CD4-positive, alpha-beta T cell treated with Interleukin-6 at 100 ng/mL for 8 hours (primary cell): ENCODE measurements at places on chromosomes 1 and 21.

DNA sequence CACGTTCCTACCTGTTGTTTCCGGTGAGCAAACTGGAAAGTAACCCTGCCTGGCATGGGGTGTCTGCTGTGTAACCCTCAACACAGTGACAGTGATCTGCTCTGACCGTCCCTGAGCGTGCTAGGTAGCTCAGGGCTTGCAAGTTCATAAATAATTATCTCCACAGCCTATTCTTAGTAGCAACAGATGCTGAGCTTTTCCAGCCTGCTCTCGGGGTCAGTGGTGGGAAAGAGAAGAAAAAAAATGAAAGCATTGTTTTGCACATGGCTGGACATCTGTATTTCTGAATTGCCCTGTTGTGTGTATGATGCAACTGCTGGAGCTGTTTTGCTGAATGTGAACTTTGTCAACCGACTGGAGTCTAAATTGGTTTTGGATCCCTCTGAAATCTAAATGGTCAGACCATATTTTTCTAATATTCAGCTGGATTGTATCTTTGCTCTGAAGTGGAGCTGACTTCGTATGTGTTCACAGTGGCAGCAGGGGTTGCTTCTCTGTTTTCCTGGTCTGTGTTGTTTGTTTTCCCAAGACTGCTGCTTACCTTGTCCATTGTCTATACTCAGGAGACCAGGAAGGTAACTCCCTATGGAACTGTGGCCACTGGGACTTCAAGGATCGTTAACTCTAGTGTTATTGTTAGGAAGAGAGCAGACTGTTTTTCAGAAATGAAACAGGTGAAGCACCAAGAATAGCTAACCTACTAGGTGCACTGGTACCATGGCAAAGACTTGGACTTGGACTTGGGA, 27.0 kb downstream of the TGFB2 start:
- no peak for DNase-seq

DNA sequence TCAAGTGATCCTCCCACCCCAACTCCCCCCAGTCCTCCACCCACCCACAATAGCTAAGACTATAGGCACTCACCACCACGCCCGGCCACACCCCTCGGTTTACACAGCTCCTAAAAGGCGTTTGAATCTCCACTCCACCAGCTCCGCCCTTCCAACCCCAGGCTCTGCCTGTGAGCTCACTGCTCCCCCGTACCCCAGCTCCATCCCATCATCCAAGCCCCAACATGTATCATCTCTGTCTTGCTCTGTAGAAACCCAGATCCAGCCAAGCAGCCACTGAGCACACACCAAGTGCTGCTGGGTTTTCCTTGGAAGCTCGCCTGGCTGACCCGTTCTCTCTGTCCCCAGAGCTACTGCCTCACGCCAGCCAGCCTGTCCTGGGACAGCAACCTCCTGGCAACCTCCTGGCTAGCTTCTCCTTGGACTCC, 12.0 kb upstream of the S100A2 start:
- DNase-seq: no peak

- no peak for DNase-seq
Measured at GRCh38 chr1:111736548-111737215, 2.5 kb downstream of the INKA2 start.

DNA sequence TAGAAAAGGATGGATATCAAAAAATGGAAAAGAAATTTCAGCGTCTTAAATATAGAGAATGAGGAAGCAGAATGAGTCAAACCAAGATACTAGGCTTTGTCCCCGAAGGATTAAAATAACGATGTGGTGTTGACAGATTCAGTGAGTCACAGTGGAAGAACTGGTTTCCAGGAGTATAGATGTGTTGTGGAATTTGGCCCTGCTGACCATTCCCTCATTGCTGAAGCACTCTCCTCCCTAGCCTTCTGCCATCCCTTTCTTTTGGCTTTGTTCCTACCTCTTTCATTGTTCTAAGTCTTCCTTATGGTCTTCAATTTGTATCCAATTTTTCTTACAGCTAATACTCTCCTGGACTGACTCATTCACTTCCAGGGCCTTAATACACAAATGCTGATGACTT, 23.1 kb upstream of the USP25 start:
- DNase-seq: no peak

DNA sequence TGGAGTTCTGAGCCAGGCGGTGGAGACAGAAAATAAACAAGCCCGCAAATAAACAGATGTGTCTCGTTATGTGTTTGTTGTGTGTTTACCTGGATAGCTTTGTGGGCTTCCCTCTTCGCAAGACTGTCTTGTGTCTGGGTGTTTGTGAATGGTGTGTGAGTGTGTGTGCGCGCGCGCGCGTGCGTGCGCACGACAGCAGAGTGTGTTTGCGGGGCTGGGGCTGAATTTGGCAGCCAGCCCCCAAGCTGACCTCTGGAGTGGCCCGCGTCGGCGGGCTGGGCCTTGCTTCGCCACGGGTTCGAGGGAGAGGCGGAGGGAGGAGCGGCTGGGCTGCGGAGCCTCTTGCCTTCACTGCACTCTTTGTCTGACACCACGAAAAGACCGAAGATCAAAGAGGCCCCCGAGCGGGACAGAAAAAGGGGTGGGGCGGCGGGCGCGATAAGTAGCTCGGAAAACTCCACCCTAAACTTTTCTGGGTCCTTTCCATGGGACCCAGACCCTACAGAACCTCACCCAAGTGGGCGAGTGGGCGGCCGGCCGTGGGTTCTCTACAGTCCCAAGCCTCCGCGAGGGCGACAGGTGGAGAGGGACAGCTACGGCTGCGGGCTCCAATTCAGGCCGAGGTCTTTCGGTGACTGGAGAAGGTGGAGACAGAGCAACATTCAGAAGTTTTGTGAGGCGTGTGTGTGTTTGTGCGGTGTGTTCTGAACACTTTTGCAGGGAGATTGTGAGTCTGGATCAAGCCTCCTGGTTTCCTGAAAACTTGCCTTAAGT, 14.5 kb downstream of the PAX7 start:
- no peak for DNase-seq

GRCh38 chr1:157399984-157400382, 152.3 kb downstream of the FCRL5 start:
- no peak for DNase-seq

- DNase-seq: no peak
Measured at GRCh38 chr21:36753556-36753955, 54.6 kb downstream of the SIM2 start.

DNA sequence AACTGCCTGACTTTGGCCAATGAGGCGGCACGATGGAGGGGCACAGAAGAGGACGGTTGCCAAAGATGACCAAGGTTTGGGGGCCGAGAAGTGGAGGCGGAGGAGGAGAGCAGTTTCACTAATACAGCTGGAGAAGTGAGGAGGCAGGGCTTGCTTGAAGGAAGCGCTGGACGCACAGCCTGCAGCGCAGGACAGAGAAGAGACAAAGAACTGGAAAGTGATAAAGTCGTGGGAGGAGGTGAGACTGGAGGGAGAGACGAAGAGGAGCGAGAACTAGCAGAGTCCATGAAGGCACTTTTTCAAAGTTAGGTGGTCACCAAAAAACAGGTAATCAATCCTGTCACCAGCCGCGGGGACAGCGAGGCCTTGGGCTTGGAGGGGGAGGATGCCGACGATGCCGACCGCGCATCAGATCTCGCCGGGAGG, 771 bp downstream of the PACC1 start:
- no peak for DNase-seq

DNA sequence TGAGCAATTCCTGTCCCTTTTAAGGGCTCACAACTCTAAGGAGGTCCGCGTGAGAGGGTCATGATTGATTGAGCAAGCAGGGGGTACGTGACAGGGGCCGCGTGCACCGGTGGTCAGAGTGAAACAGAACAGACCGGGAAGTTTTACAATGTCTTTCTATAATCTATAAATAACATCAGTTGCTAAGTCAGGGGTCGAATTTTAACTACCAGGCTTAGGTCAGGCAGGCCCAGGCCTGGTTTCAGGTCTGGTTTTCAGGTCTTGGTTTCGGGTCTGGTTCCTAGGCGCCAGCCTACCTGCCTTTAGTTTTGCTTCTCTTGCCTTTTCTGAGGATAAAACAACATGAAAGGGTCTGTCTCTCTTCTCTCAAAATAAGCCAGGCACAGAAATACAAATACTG, 476.0 kb upstream of the CAMK1G start:
- no peak for DNase-seq

DNA sequence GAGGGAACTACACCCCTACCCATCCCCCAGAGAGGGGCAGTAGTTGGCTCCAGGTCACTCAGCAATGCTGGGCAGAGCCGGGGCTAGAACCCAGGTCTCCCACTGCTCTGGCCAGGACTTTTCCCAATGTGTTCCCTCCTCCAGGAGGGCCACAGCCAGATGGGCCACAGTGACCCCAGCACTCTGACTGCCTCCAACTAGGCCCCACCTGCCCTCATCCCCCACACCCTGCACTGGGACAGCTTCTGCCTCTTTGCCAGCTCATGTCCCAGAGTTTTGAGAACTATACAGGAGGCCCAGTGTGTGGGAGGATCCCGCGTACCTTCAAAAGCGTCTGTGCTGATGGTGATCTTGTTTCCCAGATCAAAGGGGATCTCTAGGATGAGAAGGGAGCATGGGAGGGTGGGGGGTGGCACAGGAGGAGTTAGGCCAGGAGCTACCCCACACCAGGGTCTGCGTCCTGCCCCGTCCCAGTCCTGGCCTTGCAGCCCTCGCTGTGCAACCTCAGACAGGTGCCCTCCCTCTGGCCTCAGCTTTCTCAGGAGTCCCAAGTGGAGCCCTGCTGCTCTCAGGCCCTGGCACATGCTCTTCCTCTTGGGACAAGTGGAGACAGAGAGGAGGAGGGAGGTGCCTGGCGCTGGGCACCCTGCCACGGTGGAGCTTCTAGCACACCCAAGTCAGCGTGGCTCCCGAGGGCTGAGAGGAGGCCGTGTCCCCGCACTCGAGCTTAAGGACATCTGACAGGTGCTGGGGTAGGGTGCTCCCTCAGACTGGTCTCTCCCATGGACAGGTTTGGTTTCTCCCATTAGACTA, 22.0 kb downstream of the MYOM3 start:
- DNase-seq: no peak

DNA sequence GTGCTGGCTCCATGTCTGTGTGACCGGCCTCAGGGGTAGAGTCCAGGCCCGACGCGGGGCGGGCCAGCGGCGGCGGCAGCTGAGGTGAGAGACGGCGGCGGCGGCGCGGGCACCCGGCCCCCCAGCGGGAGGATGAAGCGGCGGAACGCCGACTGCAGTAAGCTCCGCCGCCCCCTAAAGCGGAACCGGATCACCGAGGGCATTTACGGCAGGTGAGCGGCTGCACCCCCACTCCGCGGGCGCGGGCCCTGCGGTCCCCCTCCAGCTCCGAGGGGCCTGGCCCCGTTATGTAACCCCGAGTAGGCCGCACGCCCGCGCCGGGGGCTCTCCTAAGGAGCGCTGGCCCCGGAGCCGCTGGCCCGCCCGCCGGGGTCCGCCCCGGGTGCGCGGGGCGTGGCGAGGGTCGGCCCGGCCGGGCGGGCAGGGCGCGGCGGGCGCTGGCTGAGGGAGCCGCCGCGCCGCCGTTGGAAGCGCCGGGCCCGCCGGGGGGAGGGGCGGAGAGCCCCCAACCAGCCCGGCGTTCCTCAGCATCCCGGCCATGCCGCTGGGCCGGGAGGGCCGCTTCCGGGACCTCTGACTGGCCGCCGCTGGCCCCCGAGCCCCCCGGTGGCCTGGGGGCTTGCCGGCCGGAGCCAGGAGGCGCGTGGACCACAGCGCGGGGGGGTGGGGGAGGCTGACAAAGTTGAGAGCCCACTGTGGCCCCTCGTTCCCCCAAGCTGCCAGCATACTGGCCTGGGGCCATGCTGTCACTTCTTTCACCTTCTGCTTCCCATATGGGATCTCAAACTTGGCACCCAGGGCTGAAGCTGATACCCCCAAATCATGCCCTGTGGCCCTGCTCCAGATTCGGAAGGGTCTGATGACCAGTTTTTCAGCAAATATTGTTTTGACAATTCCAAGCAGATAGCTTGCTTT, 527 bp downstream of the MACO1 start:
- DNase-seq: no peak

- no peak for DNase-seq
Measured at GRCh38 chr1:164668491-164669400, 109.8 kb downstream of the PBX1 start.

- DNase-seq: peak; percentile 36
Measured at GRCh38 chr1:2091611-2092604, 41.7 kb downstream of the PRKCZ start.

- DNase-seq: no peak
Measured at GRCh38 chr1:203648276-203648675, 21.6 kb downstream of the ATP2B4 start.

- DNase-seq: no peak
Measured at GRCh38 chr1:222042120-222042519, 300.2 kb upstream of the DUSP10 start.

GRCh38 chr21:43825936-43826622, 36.7 kb downstream of the RRP1 start:
- no peak for DNase-seq

DNA sequence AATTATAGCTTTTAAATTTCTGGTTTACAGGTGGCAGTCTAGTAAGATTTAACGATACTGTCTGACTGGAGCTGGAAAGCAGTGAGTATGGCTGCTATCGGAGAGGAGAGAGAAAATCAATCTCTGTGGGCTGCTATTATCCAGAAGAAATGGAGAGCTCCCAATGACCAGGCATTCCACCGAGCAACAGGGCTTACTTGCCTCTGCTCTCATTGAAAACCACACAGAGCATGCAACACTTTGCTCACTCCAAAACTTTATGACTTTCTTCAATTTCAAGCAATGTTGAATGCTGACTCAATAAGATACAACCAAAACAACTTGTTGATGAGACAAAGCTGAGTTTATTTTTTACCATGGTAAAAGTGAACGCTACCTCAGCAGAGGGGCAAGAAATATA, 337.0 kb upstream of the NCAM2 start:
- DNase-seq: no peak

DNA sequence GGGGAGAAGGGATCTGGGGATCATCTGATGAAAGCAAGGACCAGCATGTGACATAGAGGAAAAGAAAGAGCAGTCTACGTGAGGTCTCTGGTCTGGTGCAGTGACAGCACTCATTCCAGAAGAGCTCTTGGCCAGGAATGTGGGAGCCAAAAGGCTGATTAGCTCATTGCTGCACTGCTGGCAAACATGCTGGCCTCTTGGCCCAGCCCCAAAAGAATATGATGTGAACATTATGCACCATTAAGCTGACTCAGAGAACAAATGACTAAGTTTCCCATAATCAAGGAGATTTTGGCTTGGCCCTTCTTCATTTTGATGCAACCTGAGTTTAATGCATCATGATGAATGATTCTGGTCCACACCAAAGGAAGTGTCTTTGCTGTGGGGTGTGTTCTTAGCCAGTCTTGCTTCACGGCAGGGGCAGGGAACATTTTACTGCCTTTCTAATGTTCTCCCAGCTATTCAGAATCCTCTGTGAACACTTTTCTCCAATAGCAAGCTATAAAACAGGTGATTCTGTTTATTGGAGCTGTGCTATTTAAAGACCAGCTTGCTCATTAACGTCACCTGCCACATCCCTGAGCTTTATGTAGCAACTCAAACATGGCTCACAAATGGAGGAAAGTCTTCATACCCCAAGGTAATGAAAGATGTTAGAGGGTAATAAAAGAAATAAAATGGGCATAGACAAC, 55.1 kb downstream of the PCBP3 start:
- no peak for DNase-seq

DNA sequence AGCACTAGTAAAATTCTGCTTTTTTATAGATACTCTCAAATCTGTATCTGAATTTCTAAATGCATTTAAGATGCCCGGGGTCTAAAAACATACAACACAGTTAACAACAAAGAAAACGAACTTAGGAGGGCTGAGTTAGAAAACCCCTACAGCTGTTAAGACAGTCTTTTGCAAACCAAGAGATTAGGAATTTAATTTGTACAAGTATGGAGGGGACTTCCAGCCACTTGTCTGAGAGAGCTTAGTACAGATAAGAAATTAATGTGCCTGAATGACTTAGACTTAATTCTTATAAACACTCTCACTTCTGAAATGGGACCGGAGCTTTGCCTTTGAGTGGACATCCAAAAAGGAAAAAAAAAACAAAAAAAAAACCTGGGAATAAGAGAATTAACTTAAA, 61.6 kb downstream of the SMYD3 start:
- DNase-seq: no peak
